ENCODE measurements at places on chromosomes 16 and 17.
A peak's percentile ranks its signal among the peaks of the same experiment; 100 is the strongest.

- peaks cover 3% of the 10 kb centered on the region for H3K4me1 ChIP-seq
- no peak overlapping the region for H3K27ac ChIP-seq
- no peak overlapping the region for H3K4me3 ChIP-seq
- H3K27me3 ChIP-seq: no peaks in the 10 kb centered on the region
- 0 out of 2 replicates have a peak, but pooled peaks cover under 1% of the 10 kb centered on the region for H3K36me3 ChIP-seq
These were observed 8.6 kb downstream of the CARHSP1 start for GRCh38 chr16:8859913-8860881.

GRCh38 chr16:17460890-17461289 is 9.9 kb downstream of the XYLT1 start:
- H3K4me1 ChIP-seq: no peaks in the 10 kb centered on the region
- no peak overlapping the region for H3K4me3 ChIP-seq
- no peak for DNase-seq
- no peak overlapping the region for H3K27ac ChIP-seq
- H3K27me3 ChIP-seq: no peaks in the 10 kb centered on the region
- H3K36me3 ChIP-seq: no peaks in the 10 kb centered on the region

- no peak overlapping the region for H3K4me3 ChIP-seq
- no peak for DNase-seq
- no peaks in the 10 kb centered on the region for H3K4me1 ChIP-seq
- H3K27me3 ChIP-seq: no peaks in the 10 kb centered on the region
These were observed 46.7 kb downstream of the USP32 start for GRCh38 chr17:60345233-60345632.

- H3K27ac ChIP-seq: no peak overlapping the region
- no peak for DNase-seq
- H3K4me3 ChIP-seq: no peak overlapping the region
- peaks cover 14% of the 10 kb centered on the region for H3K4me1 ChIP-seq
- no peaks in the 10 kb centered on the region for H3K36me3 ChIP-seq
These were observed 23.7 kb downstream of the MAP3K3 start for GRCh38 chr17:63645775-63646487.

DNA sequence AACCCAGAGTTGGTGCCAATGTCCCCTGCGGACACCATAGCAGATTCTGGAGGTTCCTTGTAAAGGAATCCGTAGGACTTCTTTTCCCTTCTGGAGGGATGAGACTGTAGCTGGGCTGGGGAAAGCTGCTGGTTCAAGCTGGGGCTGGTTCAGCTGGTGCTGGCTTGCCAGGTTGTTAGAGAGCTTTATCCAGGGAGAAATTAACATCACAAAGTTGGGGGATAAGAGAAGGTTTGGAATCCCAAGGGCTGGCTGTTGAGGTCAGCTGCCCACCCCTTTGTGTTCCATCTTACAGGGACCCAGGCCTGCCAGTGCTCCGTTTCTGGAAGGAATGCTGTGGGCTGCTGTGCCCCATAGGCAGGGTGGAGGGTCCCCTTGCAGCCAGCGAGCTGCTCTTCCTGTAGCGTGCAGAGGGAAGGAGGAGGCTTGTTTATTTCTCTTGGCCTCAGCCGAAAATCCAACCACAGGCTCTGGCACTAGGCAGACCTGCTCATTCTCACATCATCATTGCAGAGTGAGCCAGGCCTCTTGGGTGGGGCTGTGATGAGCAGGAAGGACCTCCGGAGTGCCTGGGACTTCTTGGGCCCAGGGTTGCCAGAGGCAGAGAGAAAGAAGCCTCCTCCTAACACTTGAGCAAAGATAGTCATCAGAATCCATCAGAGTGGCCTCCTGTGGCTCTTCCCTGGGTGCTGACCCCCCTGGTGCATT is 251.1 kb downstream of the SEC14L1 start:
- H3K4me3 ChIP-seq: no peak overlapping the region
- peak overlapping the region; percentile 86 for H3K27ac ChIP-seq
- H3K4me1 ChIP-seq: peaks cover 40% of the 10 kb centered on the region

DNA sequence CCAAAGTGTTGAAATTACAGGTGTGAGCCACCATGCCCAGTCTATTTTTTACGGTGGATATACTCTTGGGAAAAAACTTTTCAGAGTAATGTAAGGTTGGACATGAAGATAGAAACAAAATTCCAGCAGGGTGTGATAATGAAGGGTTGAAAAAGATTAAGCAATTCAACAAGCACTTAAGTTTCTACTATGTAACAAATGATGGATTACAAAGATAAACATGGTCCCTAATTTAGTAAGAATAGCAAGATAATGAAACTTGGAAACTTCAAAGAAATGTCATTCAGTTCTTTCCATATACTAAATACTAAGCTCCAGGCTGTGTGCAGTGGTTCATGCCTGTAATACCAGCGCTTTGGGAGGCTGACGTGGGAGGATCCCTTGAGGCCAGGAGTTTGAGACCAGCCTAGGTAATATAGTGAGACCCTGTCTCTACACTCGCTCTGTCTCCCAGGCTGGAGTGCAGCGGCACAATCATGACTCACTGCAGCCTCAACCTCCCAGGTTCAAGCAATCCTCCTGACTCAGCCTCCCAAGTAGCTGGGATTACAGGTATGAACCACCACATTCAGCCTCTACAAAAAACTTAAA is 31.0 kb downstream of the PSMD12 start:
- H3K27me3 ChIP-seq: no peaks in the 10 kb centered on the region
- H3K4me1 ChIP-seq: peaks cover 14% of the 10 kb centered on the region
- H3K27ac ChIP-seq: no peak overlapping the region
- no peak overlapping the region for H3K4me3 ChIP-seq

DNA sequence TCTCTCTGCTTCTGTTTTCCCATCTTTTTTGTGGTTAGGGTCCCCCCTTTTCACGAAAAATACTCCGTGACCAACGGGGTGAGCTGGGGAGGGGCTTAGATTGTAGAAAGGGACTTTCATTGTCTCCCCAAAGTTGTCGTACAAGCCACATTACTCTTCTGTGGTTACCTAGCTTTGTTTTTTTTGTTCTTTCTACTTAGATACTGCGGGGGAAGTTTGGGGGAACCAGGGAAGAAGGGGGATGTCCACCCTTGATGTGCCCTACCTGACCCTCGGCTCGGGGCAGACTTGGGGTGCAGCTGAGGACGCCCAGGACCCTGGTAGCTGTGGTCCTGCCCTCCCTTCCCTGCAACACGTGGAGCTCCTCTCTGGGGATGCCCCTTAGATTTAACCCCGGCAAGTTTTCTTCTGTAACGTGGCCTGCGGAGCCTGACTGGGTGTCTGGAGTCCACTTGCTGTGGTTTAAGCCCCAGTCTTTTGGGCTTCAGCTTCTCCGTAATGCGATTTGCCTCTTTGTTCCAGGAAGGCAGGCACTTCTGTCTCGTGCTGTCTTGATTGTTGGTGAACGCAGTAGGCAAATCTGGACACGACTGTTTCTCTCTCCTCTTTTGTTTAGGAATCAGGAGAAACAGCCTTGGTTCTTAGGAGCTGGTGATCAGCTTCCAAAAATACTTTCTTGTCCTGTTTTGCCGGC is 892 bp downstream of the ABCC1 start:
- H3K4me3 ChIP-seq: peak overlapping the region; percentile 88
- H3K27me3 ChIP-seq: no peaks in the 10 kb centered on the region
- peak overlapping the region; percentile 24 for H3K27ac ChIP-seq
- peak; percentile 31 for DNase-seq
- peaks cover 22% of the 10 kb centered on the region for H3K4me1 ChIP-seq
- H3K36me3 ChIP-seq: no peaks in the 10 kb centered on the region

DNA sequence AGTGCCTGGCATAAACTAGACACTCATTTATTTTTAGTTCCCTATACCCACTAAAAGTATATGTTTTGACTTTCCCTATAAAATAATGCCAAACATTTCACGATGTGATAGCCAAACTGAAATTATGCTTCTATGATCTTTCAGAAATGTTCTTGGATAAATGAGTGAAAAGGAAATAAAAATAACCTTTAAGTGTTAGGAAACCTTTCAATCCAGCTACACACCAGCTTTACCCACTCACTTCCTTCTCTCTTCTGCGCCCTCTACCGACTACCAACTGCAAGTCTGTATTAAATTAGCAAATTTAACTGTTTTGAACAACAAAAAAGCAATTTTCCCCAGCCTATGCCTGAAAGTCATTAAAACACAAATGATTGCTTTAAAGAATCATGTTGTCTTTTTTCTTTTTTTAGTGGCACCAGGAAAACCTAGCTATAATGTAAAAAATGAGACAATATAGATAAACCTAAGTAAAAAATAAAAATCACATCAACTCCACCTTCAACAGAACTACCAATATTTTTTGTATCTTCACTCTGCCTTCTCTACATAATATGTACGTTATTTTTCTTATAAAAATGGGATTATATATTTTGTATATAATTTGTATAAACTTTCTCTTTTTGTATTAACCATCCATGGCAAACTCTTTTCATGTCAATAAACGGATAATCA is 13.2 kb upstream of the TMEM100 start:
- H3K27ac ChIP-seq: no peak overlapping the region
- no peak overlapping the region for H3K4me3 ChIP-seq
- no peaks in the 10 kb centered on the region for H3K36me3 ChIP-seq
- H3K27me3 ChIP-seq: no peaks in the 10 kb centered on the region

- H3K27me3 ChIP-seq: no peaks in the 10 kb centered on the region
- H3K4me1 ChIP-seq: no peaks in the 10 kb centered on the region
- no peak for DNase-seq
- peaks cover 58% of the 10 kb centered on the region for H3K36me3 ChIP-seq
These were observed 12.5 kb downstream of the ZSCAN32 start for GRCh38 chr16:3388325-3388724.

DNA sequence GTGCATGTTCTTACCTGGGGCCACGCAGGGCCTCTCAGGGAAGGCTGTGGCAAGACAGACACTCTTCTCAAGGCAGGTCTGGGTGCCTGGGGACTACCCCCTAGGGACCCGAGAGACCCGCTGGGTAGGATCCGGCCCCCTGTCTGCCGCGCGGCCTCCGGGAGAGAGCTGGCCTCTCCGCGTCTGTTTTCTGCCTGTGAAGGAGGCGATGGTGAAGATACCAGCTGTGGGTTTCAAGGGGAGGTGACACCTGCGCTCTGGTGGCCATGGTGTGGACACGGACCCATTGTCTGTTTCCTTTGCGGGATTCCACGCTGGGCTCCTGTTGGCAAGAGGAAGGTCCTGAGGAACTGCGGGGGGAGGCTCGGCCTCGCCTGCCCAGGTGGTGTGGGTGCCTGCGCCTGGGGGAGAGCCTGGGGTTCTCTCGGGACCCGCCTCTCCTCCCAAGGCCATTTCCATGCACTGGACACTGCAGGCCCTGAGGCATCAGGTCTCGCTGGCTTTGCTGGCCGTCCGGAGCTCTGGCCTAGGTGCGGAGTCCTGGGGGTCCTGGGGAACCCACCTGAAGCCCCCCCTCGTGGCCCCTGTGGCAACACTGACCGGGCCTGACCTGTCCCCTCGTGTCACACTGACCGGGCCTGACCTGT is 12.2 kb upstream of the METRNL start:
- no peak overlapping the region for H3K27ac ChIP-seq
- no peak for DNase-seq
- no peaks in the 10 kb centered on the region for H3K36me3 ChIP-seq
- no peak overlapping the region for H3K4me3 ChIP-seq

DNA sequence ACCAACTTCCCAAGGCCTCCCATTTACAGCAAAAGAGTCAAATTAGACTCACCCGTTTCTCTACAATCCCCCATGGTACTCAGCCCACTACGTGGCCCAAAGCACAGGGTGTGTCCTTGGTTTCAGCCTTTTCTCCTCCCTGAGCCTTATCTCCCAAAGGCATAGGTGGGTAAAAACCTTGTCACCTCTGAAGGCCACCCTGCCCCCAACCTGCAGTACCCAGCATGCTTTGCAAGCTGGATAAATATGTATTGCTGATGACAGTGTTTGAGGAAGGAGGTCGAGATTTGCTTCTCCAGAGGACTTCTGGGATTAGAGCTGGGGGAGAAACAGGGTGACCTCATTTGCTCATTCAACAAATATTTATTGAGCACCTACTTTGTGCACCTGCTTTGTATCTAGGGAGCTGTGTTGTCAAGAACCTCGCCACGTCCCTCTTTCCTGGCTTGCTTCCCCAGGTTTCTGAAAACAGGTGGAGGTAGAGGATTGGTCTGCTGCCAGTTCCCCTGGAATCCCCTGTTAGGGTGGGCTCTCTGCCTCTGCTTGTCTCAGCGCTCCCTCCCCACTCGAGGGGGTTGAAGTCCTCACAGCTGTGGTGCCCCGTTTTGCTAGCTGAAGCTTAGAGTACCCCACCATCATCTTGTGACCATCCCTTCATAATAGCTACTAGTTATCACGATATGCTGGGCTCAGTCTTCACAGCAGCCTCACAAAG is 3.0 kb downstream of the LASP1 start:
- no peak for DNase-seq
- H3K4me3 ChIP-seq: peak overlapping the region; percentile 98
- H3K27me3 ChIP-seq: no peaks in the 10 kb centered on the region
- no peak overlapping the region for H3K27ac ChIP-seq

DNA sequence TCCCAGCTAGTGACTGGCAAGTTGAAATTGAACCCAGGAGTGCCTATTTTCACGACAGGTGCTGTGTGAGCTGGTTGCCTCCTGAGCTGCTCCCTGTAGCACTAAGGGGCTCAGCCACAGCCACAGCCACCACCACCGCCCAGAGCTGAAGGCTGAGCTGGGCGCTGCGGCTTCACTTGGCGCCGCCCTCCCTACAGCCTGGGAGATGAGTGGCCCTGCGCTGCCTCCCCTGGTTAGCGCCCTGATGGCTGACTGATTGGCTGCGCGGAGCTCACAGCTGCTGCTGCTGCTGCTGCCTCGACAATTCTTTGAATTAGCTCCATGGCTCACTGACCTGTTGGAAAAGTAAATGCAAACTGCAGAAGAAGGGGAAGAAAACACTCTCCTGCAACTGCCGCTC is 91.8 kb upstream of the TMEM132E start:
- no peak for DNase-seq
- no peaks in the 10 kb centered on the region for H3K36me3 ChIP-seq
- no peak overlapping the region for H3K27ac ChIP-seq
- H3K4me1 ChIP-seq: no peaks in the 10 kb centered on the region
- H3K4me3 ChIP-seq: no peak overlapping the region

DNA sequence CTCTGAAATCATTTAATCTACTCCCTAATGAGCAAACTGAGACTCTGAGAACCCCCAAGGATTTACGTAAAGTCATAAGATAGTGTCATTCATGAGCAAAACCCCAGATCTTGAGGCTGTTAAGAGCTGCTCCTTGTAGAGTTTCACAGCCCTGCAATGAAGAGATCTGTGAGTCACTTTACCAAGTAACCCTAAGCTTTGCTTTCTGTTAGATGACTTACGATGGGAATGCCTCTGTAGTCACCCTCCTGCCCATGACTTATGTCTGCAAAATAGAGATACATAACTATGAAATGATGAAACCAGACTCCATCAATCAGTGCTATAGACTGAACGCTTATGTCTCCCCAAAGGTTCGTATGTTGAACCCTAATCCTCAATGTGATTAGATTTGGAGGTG is 117.7 kb downstream of the HS3ST3A1 start:
- no peak for DNase-seq
- no peak overlapping the region for H3K4me3 ChIP-seq
- H3K4me1 ChIP-seq: no peaks in the 10 kb centered on the region
